Activated gamma-delta T cell treated with anti-CD3 and anti-CD28 coated beads, Interleukin-2, amount 50 U/mL, for 16 hours (primary cell): ENCODE measurements at places on chromosomes 12 and 14.
A peak's percentile ranks its signal among the peaks of the same experiment; 100 is the strongest.

GRCh38 chr12:132146772-132147422 lies 2.6 kb downstream of the NOC4L start:
- DNase-seq: no peak

GRCh38 chr12:119713551-119714031 lies 45.7 kb downstream of the PRKAB1 start:
- DNase-seq: no peak

GRCh38 chr14:95668235-95668772 lies 17.9 kb upstream of the TCL1B start:
- DNase-seq: no peak

DNA sequence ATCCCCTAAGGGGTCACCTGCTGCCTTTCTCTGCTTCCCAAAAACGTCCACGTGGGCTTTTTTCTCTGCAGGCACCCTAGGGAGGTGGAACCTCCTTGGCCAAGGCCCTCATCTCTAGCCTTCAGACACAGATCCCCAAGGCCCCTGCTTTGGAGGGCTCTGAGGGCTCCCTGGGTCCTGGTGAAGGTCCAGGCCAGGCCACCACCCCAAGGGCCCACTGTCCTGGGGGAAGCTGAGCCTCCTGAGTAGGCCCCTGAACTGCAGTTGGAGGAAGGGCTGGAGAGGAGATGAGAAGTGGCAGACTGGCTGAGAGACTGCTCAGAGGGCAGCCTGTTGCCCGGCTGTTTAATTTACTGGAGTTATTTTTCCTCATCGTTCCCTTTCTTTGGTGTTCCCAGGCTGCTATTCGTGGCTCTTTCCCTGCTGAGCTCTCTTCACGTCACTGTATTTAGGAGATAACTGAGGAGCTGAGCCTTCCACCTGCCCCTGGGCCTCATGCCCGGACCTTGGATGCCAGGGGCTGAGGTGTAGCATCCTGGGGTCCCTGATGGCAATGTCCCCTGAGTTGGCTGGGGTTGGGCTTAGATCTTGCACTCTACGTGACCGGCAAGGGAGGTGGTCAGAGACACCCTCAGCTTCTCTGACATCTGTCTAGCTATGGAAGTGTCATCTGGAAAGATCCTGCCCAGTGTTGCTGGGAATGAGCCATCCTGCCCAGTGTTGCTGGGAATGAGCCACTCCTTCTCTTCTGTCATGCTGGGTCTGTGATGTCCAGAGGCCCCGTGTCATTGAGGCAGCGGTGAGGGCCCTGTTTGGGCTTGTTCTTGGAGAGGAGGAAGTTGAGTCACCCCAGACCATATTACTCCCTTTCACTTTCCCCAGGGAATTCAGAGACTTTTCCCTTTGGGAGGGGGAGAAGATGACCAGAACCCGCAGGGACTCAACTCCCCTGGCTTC lies 139.8 kb downstream of the TSPAN9 start:
- DNase-seq: no peak

GRCh38 chr14:101979666-101980065 lies 15.3 kb downstream of the DYNC1H1 start:
- DNase-seq: no peak

- DNase-seq: peak; percentile 46
Observed at GRCh38 chr12:11649413-11650285, at the start of gene ETV6. Gene ETV6 (plus strand): TSS chr12:11649674. CDS start chr12:11650128, 454 bp downstream.

- DNase-seq: no peak
Observed at GRCh38 chr14:83251402-83251801, 1717.7 kb upstream of the SEL1L start.

DNA sequence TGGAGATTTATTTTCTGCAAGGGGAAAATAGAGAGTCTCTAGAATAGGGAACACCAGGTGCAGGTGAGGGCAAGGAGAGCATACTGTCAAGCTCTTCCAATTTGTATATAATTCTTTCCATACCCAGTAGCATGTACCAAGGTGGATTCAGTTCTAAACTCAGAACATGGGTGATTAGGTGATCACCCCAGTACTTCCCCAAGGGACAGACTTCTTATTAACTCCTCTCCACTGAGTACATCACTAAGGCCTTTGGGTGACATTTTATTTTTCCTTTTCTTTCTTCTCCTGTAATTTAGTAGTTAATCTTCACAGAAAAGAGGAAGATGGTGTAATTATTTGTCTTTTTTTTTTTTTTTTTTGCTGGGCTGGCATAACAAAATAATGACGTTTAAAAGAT lies 54.2 kb downstream of the DIP2B start:
- no peak for DNase-seq

DNA sequence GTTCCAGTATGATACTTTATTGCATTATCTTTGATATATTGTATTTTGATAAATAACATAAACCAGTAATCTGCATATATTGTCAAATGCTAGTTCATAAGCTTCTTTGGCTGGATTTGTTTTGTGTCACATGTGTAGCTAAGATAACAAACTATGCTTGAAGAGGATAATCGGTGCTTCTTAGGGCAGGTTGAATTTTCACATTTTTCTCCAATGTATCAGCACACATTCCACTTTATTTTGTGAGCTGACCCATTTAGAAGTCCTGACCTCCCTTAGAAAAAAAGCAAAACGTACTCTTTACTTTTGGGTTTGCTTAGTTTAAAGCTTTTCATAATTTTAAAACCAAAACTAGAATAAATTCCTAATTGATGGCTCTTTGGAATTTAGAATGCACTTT lies 277.7 kb upstream of the DDHD1 start:
- no peak for DNase-seq

- peak; percentile 59 for DNase-seq
Observed at GRCh38 chr12:48988030-48988649, 10.0 kb downstream of the WNT1 start.

- DNase-seq: no peak
Observed at GRCh38 chr14:92160619-92161018, 38.9 kb downstream of the CPSF2 start.

DNA sequence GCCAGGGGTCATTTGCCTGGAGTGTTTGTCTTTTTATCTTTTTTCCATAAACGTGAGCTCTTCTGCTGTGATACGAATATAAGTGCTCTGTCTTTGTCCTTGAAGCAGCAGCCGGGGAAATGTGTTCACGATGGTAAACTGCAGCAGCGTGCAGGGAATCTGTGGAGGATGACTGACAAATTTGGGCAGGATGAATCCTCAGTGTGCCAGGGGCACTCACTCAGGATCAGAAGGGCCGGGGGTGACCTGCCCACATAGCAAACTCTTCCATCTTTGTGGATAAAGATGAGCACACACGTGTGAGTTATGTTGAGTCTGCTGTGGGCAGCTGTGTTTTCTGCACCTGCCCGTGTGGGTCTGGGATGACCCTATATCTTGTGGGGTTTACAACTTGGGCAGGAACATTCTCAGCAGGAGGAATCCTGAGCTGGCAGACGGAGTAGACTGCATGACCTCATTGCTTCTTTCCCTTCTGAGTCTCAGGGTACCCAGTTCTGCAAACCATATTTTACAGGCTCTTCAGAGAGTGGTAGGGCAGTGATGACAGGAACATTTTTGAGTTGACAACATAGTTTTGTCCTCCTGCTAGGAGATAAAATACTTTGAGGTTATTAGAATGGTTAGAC lies 711 bp downstream of the ANO4 start:
- no peak for DNase-seq

GRCh38 chr12:116934908-116935705 lies 24.4 kb downstream of the FBXW8 start:
- no peak for DNase-seq

- no peak for DNase-seq
Observed at GRCh38 chr14:103418481-103418818, 33.2 kb downstream of the MARK3 start.

GRCh38 chr12:32828552-32828951 lies 68.0 kb downstream of the PKP2 start:
- no peak for DNase-seq

DNA sequence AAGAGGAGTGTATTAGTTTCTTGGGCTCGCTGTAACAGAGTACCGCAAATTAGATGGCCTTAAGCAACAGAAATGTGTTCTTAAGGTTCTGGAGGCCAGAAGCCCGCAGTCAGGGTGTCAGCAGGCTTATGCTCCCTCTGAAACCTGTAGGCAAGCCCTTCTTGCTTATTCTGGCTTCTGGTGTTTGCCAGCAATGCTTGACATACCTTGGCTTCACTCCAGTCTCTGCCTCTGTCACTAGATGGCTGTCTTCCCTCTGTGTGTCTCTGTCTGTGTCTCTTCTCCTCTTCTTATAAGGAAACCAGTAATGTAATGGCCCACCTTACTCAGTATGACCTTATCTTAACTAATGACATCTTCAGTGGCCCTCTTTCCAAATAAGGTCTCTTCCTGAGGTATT lies 85.1 kb downstream of the DERA start:
- no peak for DNase-seq

DNA sequence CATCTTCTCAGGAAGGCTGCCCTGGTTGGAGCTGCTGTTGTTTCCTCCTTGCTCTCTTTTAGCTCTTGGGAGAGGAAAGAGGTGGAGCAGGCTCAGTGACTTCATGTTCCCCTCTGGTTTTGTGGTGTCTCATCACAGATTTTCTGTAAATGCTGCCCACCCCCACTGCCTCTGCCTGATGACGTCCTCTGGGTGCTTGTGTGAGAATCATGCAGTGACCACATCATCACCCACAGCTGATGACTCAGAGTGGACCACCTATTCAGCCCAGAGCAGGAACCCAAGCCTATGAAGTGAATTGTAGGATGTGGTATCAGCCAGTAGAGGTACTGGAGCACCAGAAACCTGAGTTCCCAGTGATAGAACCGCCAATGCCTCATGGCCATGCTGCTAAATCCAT lies at the start of gene GZMB:
Gene GZMB, minus strand, starts transcription at position 33 of the 400 bp plus-strand sequence. Its CDS starts 30 bp downstream, at position 3.
- DNase-seq: peak; percentile 79

GRCh38 chr14:99615497-99616157 lies 11.6 kb upstream of the CCDC85C start:
- no peak for DNase-seq

- no peak for DNase-seq
Observed at GRCh38 chr12:3455312-3455711, 35.7 kb upstream of the PRMT8 start.

DNA sequence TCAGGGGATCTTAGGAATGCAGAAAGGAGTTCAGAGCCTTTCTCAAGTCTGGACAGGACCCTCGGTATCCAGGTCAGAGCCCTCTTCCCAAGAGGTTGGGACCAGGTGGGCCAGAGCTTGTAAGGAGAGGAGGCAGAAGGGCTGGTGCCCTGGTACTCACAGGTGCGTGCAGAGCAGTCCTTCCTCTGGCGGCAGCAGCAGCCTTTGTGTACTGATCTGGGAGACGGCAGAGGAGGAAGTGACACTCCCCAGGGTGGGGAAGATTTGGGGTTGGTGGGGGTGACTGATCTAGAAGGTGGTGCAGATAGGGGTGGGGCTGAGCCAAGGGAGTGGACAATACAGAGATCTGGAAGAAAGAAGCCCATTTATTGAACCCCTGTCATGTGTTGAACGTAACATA lies at the start of gene ITGB7:
Gene ITGB7, minus strand, starts transcription at position 210 of the 400 bp plus-strand sequence. CDS start 6,808 bp downstream, outside the sequence.
- peak; percentile 43 for DNase-seq

- DNase-seq: no peak
Observed at GRCh38 chr12:2417481-2418160, 364.8 kb downstream of the CACNA1C start.

GRCh38 chr12:104334581-104334980 lies 31.0 kb downstream of the EID3 start:
- DNase-seq: no peak

- no peak for DNase-seq
Observed at GRCh38 chr14:70018230-70018629, 139.0 kb downstream of the SMOC1 start.

DNA sequence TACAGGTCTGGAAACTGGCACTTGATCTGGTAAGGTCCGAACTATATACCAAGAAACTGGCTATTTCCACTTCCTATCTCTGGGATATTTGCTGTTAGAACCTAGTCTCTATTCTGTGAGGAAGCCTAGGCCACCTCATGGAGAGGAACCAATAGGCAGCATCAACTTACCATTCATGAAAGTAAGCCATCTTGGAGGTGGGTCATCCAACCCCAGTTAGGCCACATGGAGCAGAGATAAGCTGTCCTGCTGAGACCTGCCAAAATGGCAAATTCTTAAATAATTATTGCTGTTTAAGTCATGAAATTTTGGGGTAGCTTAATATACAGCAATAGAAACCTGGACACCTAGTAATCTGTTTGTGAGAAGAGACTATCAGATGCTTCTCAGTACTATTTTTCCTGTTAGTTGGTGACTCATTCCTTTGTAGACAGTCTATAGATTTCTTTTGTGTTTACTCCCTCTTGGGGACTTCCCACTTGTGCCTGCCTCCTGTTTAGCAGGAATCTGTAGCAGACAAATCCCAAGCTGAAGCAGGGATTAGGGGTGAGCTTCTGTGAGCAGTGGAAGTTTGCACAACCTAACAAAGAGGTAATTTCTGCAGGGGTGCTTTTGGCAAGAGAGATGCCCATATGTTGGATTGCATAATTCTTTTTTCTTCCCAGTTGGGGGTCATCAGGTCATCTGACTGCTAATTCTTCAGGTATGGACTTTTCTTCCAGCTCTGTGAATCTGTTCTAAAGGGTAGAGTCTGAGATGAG lies 136.8 kb downstream of the IGF1 start:
- no peak for DNase-seq

DNA sequence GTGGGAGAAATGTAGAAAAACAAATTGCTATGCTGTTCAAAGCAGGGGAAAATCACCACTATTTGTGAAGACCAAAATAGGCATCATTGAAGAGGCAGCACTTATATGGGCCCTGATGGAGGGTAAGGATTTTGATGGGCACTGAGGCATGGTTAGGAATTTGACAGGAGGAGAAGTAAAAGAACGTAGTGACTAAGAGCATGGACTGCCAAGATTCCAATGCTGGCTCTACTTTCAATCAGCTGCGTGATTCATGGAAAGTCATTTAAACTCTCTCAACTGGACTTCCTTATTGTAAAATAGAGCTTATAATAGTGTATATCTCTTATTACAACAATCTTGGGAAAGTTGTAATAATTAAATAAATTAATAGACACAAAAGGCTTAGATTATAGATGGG lies 267.7 kb upstream of the G2E3 start:
- DNase-seq: no peak

DNA sequence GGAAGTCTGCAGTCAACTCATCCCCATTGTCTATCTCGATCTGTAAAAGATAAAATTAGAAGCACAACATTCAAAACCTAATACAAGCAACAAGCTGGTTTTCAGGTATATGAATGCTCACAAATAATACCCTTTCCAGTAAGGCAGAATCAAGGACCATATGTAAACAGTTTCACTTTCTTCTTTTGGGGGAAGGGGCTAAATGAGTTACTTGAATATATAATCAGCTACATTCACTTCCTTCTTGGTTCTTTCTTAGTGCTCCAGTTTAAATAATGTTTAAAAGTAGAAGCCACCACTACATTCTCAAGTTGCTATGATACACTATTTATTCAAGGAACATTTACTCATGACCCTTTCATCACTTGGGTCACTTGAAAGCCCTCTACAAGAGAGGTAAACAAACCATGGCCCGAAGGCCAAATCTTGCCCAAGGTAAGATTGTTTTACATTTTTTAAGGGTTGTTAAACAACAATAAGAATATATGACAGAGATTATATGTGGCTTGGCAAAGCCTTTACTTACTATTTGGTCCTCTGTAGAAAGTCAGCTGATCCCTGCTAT lies 10.3 kb downstream of the TWF1 start:
- DNase-seq: no peak

DNA sequence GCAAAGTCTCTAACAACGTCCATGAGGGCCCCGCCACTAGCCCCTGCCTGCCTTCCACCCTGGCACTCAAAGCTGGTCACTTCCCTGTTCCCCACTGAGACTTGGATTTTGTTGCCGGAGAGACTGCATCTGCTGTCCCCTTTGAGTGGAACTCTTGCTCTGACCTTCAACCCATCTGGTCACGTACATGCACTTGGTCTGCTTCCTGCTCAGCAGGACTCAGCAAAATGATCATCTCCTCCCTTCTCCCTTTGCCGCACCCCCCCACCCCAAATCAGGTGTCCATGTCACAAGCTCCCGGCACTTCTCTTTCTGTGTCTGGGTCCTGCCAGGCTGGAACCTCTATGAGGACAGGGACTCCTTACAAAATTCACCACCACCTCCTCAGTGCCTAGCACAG lies 180.9 kb downstream of the CHST11 start:
- DNase-seq: no peak
